ENCODE measurements at places on chromosomes 12 and 14. TPM values are rescaled to one million over a fixed set of nuclear protein-coding genes. Genes with fewer than 3 reads are reported as not detected.

Gene PTPN11
- total RNA-seq: 126 TPM

Gene AQP6
- not detected for total RNA-seq

Gene MYO1H
- total RNA-seq: not detected

Gene CATSPERB
- 35.1 TPM for total RNA-seq

Gene IRAK3
- total RNA-seq: 67.9 TPM

Gene SLC7A7
- 38.5 TPM for total RNA-seq

Gene TAC3
- not detected for total RNA-seq

Gene GOLGA5
- total RNA-seq: 41.9 TPM

Gene KRT6C
- total RNA-seq: not detected

Gene CLEC1B
- total RNA-seq: not detected

Gene IL22
- not detected for total RNA-seq

Gene DLK1
- total RNA-seq: not detected

Gene BATF
- total RNA-seq: 3.7 TPM

Gene EGLN3
- total RNA-seq: 11.4 TPM

Gene GPR135
- 20.3 TPM for total RNA-seq

Gene TBC1D30
- total RNA-seq: 19.0 TPM

Gene CCDC60
- not detected for total RNA-seq

Gene KCNH3
- 0.35 TPM for total RNA-seq

Gene LRP1-AS
- total RNA-seq: not detected

Gene TSPAN11
- 0.41 TPM for total RNA-seq

Gene HELB
- 10.2 TPM for total RNA-seq

Gene OR6C75
- not detected for total RNA-seq

Gene GPR132
- 18.6 TPM for total RNA-seq

Gene TAS2R31
- 9.5 TPM for total RNA-seq

Gene GNB3
- 16.6 TPM for total RNA-seq

Gene PACS2
- 125 TPM for total RNA-seq

Gene SPX
- total RNA-seq: 0.81 TPM

Gene ARHGAP9
- 32.0 TPM for total RNA-seq

Gene TMEM119
- total RNA-seq: 4.1 TPM

Gene PTPRQ
- 2.4 TPM for total RNA-seq

Gene SLCO1C1
- 1.5 TPM for total RNA-seq

Data from thoracic aorta (tissue), 2 donors.